ENCODE measurements at places on chromosomes 2 and 18.

GRCh38 chr2:10909050-10909995 is 2.4 kb upstream of the KCNF1 start:
- DNase-seq, result peak; percentile 39

DNA sequence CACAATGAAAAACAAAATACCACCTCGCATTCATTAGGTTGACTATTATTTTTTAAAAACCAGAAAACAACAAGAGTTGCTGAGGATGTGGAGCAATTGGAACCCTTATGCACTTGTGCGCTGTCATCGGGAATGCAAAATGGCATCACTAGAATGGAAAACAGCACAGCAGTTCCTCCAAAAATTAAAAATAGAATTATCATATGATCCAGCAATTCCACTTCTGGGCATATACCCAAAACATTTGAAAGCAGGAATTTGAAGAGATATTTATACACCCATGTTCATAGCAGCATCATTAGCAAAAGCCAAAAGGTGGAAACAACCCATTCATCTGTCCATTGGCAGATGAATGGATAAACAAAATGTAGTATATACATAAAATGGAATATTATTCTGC is 11.9 kb upstream of the NMUR1 start:
- DNase-seq, result no peak

DNA sequence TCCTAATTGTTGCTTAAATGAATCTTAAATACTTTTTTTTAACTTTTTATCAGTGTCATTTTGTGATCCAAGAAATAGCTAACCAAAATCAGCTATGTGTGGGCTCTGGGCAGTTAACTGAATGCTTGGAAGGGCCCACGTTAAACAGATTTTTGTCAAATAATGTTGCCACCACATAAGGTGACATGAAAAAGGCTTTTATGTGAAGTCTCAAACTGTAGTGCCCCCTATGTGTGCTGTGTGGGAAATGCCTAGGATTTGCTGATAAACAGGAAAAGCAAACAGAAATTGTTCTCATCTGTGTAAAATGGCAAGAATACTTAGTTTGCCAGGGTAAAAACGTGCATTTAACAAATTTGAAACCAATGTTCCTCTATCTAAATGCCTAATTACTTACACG is 242.2 kb downstream of the ZNF516 start:
- peak; percentile 6 for DNase-seq

DNA sequence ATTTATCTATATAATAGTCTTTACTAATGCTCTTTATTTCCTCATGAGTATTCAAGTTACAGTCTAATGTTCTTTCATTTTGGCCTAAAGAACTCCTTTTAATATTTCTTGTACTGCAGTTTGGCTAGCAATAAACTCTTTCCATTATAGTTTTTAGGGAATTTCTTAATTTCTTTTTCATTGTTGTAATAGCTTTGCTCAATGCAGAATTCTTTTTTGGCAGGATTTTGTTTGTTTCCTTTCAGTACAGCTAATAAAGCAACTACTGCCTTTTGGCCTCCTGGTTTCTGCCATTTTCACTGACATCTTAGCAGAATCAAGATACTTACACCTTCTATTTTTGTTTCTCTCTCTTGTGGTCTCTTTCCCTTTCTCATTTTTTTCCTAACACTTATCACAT is 390.4 kb upstream of the RGPD4 start:
- no peak for DNase-seq

GRCh38 chr2:2655453-2656114 is 324.5 kb upstream of the MYT1L start:
- DNase-seq, result no peak

DNA sequence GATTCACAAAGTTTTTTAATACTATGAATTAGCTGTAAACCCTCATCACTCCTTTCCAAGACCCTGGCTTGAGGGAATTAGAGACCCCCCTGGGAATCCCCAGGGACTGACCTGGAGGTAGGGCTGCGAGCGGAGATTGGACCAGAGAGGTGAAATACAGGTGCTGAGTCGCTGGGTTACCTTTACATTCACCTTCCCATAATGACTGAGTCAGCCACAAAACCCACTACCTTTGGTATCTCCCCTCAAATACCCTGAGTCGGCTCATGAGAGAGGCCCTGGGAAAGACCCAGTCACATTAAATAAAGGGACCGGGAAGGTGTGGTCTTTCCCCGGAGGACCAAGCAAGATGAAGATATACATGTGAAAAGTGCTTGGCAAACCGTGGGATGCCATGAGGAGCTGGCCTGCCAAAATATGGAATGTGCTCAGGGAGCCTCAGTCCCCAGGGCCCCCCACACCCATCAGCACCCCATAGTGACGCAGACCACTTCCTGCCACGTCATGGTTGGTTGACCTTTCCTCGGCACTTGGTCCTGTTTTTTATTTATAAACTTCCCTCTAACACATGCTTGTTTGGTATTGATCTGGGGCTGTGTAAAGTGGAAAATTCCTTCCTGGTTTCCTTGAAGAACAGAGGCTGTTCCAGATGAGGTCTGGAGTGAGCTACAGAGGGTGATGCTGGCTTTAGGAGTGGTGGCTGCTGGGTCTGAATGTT is 51.4 kb downstream of the IL1RL2 start:
- DNase-seq, result peak; percentile 60

GRCh38 chr18:74995419-74995736 is 213.6 kb downstream of the PTGR3 start:
- DNase-seq, result no peak

DNA sequence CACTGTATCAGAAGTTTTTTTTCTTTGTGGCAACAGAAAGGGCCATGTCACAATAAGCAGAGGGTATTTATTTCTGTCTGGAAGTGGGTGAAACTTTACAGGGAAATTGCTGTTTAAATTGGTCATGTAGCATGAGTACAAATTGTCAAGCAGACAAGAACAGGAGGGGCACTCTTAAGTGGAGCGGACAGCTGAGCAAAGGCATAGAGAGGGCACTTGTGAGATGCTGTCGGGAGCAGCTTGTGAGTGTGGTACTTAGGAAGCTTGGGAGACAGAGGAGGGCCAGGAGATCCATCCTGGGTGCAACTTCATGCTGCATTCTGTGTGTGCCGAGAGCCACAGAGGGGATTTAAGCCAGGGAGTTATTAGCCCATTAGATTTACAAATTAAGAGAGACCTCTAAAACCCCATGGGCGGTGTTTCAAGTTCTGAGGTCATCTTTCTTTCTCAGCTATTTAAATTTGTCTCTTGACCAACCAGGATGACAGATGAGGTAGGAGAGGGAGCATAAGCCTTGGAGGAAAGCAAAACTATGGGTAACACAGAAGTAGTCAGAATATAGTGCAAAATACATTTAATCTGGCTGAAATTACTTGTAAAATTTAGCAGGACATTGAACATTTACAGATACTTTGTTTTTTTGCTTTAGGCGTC is 30.4 kb downstream of the INPP4A start:
- DNase-seq, result no peak

GRCh38 chr2:108363024-108363907 is 14.5 kb upstream of the SULT1C4 start:
- peak; percentile 13 for DNase-seq

DNA sequence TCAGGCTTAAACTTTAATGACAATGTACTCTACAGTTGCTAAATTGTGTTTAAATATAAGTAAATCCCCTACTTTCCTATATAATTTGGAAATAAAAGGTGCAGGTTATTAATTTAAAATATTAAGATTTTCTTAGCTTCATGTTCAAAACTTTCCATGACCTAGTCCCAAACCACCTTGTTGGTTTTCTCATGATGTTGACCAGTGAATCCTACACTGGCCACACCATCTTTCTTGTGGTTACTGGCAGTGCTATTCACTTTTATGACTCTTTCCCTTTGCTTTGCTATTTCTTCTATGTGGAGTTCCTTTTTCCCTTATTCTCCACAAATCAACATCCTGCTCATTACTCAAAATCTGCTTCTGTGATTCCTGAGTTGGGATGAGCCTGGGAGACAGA is 138.6 kb upstream of the NDUFV2 start:
- no peak for DNase-seq

DNA sequence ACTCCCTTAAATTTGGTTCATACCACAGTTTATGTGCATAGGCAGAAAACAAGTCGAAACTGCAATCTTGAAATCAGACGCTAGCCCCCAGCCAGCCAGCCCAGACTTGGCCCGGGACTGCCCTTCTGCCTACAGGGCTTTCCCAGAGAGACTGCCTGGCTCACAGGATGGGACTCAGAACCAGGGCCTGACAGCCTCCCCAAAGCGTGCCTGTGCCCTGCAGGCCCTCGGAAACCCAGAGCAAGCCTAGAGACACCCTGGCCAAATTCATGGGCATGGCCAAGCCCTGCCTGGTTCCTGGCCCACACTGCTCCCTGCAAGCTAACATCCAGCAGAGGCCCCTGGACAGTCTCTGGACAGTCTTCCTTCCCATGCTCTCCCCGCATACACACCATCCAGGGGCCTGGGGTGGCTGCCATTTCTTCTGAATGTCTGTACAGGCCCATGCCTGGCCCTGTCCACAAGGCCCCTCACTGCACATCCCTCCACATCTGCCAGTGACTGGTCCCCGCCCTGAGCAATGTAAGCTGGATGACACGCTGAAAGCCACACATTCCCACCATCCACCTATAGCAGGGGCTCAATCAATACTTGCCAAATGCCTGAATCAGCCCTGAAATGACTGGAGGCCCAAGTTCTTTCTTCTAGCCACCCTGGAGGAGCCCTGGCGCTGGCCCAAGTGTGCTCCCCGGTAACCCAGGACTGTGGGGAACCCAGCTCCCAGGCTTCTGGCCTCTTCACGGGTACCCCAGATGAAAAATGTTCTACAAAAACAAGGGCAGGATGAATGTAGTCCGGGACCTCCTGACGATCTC is 73.1 kb downstream of the HDAC4 start:
- DNase-seq, result peak; percentile 24

DNA sequence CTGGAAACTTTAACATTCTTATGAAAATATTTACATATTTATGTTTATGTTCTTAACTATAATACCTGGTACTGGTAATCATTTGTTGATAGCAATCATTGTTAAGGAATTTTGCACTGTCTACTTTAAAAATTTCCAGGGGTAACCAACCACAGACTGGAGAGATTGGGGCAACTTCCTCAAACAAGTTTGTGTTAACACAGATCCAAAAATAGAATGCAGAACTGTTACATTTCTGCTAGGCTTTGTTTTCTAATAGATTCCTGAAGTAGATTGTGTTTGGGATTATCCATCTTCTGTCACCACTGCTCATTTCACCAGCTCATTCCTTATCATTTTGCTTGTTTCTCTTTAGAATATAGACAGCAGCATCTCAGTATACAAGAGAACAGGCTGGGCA is 23.7 kb downstream of the RNF125 start:
- no peak for DNase-seq

- DNase-seq, result no peak
These were observed 125.6 kb downstream of the SOCS6 start for GRCh38 chr18:70414315-70414900.

GRCh38 chr18:48882379-48882778 is 68.4 kb downstream of the SMAD7 start:
- no peak for DNase-seq

GRCh38 chr2:212156088-212156487 is 382.5 kb downstream of the ERBB4 start:
- DNase-seq, result no peak

GRCh38 chr18:68429841-68430240 is 285.1 kb downstream of the TMX3 start:
- DNase-seq, result no peak

DNA sequence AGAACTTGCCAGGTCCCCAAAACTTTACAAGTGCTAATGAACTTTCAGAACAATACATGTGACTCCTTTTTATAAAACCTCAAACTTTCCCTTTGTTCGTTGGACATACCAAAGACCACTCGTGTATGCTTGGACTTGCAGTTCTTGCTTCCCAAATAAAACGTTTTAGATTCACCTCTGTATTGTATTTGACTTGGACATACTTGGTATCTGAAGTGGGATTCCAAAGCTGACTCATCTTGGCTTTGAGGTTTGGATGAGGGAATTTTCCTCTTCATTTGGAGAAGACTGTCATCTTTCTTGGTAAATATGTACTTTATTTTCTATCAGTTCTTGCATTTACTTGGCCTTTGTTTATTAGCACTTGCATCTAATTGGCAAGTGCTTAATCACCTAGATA is 8.0 kb upstream of the CYB5A start:
- no peak for DNase-seq

- DNase-seq, result no peak
These were observed 260.0 kb upstream of the ID2 start for GRCh38 chr2:8421658-8422449.

- no peak for DNase-seq
These were observed 1814.7 kb upstream of the CELF4 start for GRCh38 chr18:39380186-39380725.

GRCh38 chr2:172323861-172324597 is 103.4 kb upstream of the ITGA6 start:
- DNase-seq, result no peak
